ENCODE measurements at places on chromosomes 11 and 22. TPM values are rescaled to one million over a fixed set of nuclear protein-coding genes. Genes with fewer than 3 reads are reported as not detected.
A peak's percentile ranks its signal among the peaks of the same experiment; 100 is the strongest.

The GRIA4 gene
- total RNA-seq: 12.2 TPM

The FUT4 gene
- 4.3 TPM for total RNA-seq

The CLTCL1 gene
- total RNA-seq: 16.4 TPM

The TSGA10IP gene
- not detected for total RNA-seq

The OR10D3 gene
- total RNA-seq: not detected

The YPEL4 gene
- 0.43 TPM for total RNA-seq

The ANO1 gene
- total RNA-seq: not detected

The NAALAD2 gene
- 1.9 TPM for total RNA-seq

The CRYBB3 gene
- not detected for total RNA-seq

The GLYAT gene
- total RNA-seq: not detected

The CDC42EP2 gene
- total RNA-seq: 21.3 TPM

- no peak for DNase-seq
Measured at GRCh38 chr11:133234883-133235282, 297.4 kb downstream of the OPCML start.

DNA sequence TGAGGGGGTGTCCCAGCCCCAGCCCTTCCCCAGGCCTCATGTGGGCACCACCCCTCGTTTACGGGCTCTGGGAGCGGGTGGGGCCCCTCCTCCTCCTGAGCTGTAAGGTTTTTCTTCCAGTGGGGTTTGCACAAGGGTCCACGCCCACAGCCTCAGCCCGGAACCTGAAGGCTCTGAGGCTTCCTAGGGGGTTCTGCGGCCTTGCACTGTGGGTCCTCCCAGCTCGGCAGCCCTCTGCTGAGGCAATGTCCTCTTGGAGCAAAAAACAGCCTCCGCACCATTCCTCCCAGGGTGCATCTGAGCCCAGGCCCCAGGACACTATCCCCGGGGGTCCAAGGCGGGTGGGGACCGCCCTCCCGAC, 14.1 kb downstream of the H19 start:
- no peak for DNase-seq

GRCh38 chr11:131229221-131229620, 141.2 kb upstream of the NTM start:
- no peak for DNase-seq

DNA sequence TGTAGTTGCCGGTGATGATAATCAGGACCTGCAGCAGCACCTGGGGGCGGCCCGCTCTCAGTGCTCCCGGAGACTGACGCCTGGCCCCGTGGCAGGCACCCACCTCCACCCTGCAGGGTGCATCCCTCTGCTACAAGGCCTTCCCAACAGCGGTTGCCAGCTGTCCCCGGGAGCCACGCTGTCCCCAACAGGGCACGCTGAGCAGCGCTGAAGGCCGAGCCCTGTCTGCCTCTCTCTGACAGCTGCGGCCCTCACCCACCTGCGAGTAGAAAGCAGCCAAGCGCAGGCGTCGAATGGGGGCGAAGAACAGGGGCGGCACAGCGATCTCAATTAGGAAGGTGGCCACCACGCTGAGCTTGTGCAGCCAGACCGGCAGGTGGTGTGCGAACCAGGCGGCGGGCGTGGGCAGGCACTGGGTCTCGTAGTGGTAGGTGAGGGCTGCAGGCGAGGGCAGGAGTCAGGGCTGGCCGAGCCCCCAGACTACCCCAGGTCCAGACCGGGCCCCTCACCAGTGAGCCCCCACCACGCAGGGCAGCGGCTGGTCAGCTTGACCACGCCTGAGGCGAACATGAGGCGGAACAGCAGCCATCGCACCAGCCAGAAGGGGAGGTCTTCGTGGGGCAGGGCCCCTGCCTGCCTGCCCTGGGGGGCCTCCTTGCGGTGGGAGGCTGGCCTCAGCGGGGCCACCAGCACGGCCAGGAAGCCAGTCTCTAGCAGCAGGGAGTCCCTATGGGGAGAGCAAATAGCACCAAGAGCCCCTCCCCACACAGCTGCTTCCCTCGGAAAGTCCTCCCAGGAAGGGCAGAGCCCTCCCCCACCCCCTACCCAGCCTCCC, 1.5 kb downstream of the LMF2 start:
- no peak for DNase-seq

GRCh38 chr22:37123649-37124048, 14.1 kb upstream of the TMPRSS6 start:
- no peak for DNase-seq

GRCh38 chr11:122563761-122564160, 91.8 kb upstream of the UBASH3B start:
- DNase-seq: no peak

- no peak for DNase-seq
Measured at GRCh38 chr22:46891382-46891951, 129.0 kb downstream of the TBC1D22A start.

DNA sequence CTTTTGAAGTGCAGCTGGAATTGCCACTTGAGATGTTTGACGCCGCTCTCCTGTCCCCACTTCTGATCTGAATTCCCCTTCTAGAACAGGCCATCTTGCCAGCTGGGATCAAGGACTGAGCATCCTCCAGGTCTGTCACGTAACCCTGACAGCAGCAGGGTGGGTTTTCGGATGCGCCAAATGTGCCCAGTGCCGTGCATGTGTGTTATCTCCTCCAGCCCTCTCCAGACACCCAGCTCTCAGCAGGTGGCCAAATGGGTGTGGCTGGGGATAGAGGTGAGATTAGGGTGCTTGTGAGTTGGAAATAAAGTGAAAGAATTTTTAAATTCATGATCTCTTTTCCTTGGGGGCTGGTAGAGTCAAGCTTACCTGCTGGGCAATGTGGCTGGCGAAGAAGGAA, 3.3 kb downstream of the OSBP2 start:
- DNase-seq: no peak

GRCh38 chr11:79413268-79413667, 27.6 kb downstream of the TENM4 start:
- DNase-seq: peak; percentile 79

- DNase-seq: no peak
Measured at GRCh38 chr11:115707180-115707905, 203.1 kb upstream of the CADM1 start.

- DNase-seq: peak; percentile 95
Measured at GRCh38 chr11:126113515-126113957, 50.9 kb upstream of the CDON start.

DNA sequence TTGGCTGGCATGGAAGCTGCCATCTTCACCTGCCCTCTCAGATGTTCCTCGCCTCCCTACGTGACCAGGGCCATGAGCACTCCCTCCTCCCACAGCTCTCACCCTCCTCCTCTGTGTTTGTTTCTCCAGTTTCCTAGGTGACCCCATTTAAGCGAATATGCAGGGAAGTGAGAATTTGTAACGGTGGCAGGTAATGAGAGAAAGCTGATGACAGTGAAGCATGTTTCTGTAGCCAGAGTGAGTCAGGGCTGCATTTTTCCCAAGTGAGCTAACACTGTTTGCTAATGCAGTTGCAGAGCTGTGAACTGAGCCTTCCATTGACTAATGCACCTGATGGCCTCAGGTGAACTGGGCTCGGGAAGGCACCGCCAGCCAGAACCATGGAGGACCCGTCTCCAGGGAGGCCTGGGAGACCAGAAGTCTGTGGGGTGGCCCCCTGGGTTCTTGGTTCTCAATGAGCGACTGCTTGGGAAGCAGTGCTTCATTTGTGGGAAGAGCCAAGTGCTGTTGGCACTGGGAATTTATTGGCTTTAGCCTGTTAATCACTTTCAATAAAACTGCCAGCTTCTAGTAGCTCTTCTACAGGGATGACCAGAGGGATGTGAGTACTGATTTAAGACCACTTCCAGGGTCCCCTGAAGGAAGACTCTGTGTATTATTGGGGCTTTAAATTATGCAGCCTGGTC, 64.5 kb downstream of the BARX2 start:
- no peak for DNase-seq

GRCh38 chr22:28450109-28450508, 229.5 kb downstream of the TTC28 start:
- peak; percentile 55 for DNase-seq

DNA sequence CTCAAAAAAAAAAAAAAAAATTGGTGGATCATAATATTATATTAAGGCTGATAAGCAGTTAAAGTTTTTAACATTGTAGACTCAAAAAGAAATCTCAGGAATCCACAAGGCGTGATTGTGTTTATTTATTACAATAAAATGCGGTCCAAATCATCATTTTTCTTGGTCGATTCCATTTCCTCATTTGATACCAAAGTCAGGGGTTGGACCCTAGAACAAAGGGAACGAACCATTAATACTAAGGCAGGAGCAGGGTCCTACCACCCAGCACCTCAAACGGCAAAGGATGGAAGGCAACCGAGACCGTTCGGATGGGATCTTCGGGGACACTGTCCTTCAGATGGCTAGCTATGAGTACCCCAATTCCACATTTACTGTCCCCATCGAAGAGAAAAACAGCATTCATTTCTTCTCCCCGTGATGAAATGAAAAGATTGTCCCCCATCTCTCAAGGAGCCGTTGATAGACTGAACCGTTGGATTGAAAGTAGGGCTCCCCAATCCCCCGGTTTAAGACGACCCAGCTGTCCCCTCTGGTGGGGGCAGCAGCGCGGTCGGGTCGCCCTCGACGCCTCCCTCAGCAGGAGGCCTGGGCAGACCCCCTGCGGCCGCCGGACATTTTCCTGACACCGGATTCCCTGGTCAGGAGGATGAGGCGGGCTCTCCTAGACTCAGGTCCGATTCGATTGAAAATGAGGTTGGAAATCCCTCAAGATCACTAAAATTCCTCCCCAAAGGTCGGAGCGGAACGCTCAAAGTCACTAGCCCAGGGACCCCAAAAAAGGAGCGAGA, 607 bp downstream of the DMC1 start:
- DNase-seq: no peak

GRCh38 chr22:37420686-37421467, 6.4 kb downstream of the ELFN2 start:
- DNase-seq: peak; percentile 21

- no peak for DNase-seq
Measured at GRCh38 chr11:95536047-95536690, 253.4 kb downstream of the FAM76B start.

DNA sequence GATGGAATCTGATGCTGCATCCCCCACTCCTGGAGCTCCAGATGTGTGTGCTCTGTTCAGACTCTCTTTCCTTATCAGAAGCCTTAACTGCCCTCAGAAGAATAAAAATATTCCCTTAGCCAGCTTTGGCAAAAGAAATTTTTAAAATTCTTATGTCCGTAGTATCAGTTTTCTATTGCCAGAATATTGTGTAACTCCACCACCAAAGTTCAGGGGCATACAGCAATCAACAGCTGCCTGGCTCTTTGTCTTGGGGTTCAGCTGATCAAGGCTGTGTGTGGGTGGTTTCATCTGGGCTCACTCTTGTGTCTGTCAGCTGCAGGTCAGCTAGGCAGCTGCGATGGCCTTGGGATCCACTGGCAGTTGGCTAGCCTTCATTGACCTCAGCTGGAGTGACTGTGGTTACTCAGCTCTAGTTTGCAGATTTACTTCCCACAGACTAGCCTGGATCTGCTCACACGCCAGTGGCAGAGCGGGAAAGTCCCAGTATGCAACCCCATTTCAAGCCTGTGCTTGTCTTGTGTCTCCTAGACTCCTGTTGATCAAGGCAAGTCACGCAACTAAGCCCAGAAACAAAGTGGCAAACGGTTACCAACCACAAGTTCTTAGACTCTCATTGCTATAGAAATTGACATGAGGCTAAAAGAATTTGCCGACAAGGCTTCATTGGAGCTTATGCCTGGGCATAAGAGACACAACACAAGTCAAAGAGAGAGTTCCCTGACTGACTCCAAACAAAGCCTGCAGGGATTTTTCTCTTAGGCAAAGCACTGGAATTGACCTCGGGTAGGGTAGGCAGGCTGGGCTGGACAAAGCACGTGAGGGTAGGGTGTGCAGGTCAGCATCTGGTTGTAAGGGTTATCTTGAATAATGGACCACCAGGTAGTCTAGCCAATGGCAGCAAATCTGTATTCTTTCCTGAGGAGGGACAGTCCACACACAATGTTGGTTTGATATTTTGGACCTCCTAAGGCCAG, 7.5 kb downstream of the TMEM138 start:
- peak; percentile 97 for DNase-seq

GRCh38 chr11:61959678-61960077, 7.8 kb downstream of the FTH1 start:
- no peak for DNase-seq

GRCh38 chr11:104895634-104896033, 2.6 kb downstream of the CASP12 start:
- no peak for DNase-seq

DNA sequence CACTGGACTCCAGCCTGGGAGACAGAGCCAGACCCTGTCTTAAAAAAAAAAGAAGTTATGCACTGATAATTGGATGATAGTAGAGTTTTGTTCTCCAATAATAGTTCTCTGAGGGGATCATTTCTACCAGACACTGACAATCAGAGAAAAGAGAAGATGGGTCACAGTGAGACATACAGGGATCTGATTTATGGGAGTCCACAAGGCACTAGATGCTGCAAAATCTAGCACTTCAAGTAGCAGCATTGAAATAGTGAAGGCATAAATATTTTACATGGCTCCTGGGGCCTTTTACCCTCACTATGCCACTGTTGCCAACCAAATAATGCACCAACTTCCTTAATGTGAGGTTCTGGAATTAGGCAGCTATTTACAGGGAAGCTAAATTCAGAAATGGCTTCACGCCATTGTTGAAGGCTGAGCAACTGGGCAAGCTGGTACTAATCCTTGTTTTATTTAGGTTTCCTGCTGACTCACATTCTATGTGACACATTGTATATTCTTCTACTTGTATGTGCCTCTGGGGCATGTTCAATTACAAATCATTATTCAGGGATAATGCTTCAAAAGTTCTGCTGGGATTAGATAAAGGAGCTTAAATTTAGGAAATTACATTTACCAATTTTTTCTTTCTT, 38.2 kb upstream of the ABTB2 start:
- DNase-seq: peak; percentile 25

DNA sequence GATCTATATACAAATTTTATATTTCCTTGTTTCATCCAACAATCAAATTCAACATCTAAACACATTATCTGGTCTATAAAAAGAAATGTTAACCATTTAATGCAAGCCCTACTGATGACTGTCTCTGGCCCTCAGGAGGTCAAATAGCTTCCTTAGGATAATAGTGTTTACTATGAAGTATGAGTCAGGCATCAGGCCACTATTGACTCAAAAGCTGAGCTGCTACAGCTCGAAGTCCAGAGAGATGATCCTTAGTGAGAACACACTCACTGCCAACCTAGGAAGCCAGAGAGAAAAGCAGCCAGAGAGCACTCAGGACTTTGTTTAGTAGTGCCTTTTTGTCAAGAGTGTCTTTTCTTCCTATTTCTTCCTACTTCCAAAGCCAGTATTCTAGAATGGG, 171.8 kb downstream of the SOX6 start:
- DNase-seq: peak; percentile 64

- DNase-seq: peak; percentile 99
Measured at GRCh38 chr11:46290598-46291309, 13.3 kb downstream of the CREB3L1 start.

GRCh38 chr22:31247726-31248125, 35.6 kb downstream of the LIMK2 start:
- DNase-seq: no peak

All from fibroblast of villous mesenchyme (primary cell).